ENCODE measurements at places on chromosomes 12 and 14.

- no peak for DNase-seq
Measured at GRCh38 chr12:8985213-8985754, 4.1 kb upstream of the KLRG1 start.

DNA sequence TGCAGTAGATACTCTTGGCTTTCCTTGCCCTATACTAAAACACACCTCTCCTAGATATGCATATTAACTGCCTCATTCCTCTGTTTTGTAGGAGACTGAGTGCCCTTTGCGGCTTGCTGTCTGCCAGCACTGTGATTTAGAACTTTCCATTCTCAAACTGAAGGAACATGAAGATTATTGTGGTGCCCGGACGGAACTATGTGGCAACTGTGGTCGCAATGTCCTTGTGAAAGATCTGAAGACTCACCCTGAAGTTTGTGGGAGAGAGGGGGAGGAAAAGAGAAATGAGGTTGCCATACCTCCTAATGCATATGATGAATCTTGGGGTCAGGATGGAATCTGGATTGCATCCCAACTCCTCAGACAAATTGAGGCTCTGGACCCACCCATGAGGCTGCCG is 15.4 kb downstream of the TRAFD1 start:
- DNase-seq: no peak

GRCh38 chr12:70555081-70555480 is 82.1 kb downstream of the PTPRB start:
- no peak for DNase-seq

- peak; percentile 71 for DNase-seq
Measured at GRCh38 chr12:52956987-52957386, 8.1 kb downstream of the KRT18 start.

- no peak for DNase-seq
Measured at GRCh38 chr12:15599266-15600037, 189.7 kb downstream of the EPS8 start.

GRCh38 chr12:57250956-57251355 is at the start of gene STAC3:
STAC3 (minus strand) TSS chr12:57251187; CDS start chr12:57249636, 1,551 bp downstream.
- no peak for DNase-seq

DNA sequence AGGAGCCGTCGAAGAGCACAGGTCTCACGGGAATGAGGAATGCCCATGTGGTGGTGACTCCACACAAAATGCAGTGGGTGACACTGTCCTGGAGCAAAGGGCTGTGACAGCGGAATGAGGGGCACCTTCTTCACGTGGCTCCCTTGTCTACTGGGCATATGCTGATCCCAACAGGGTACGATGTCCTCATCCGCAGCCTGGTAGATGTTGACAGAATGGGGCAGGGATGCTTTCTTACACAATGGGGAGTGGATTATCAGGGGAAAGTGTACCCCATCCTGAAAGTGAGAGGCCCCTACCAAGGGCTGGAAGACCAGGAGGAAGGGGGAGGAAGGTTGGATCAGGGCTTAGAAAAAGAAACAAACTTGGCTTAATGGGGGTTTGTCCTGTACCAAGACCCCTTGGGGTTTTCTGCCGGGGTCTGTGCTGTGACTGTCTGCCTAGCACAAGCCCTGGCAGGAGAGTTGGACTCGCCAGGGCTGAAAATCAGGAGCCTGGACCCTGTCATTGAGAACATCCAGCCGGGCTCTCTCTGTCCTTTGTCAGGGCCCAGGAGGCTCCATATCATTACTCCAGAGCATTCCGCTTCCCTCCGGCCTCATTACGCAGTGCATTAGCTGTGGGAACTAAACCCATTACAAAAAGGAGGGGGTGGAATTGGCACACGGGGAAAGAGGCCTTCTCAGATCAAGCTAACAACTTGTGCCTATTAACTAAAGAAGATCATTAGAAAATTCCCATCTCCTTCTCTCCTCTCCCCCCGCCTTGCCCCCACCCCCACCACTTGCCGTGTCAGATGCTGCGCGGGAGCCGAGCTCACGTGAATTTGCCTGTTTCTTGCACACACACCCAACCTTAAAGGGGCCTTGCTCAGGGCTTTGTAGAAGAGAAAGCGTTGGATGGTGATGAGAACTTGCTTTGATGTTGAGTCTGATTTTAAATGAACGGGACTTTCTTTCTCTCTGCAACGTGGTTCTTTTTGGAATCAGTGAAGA is 171.8 kb upstream of the PARP11 start:
- no peak for DNase-seq

DNA sequence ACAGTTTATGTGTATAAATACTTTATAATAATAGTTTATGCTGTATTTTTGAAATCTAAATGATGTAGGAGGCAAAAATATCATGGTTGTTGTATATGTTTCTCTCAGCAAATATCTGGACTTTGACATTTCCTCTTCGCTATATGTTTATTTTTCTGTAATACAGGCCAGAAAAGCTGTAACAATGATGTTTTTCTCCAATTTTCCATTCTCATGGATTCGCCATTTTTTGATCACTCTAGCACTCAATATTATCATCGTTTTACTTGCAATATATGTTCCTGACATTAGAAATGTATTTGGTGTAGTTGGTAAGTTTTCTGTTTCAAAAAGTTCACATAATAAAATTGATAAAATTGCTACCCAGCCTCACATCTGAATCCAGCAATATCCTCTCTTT is 70.6 kb downstream of the SLC38A6 start:
- DNase-seq: no peak

DNA sequence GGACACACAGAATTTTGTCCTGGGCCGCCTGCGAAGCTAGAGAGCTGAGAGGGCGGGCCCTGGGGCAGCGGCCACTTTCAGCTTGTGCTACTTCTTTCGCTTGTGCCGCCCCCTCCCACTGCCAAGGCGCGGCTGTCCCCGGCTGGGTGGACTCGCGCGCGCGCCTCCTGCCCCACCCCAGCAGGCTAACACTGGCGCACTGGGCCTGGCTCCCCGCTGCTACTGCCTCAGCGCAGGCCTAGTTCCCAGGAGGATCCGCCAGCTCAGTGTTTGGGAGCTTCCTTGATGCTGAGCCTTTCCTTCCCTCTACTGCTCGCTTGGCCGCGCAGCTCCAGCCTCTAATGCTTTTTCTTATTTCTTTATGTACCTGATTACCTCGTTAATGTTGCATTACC is 27.4 kb upstream of the METAP2 start:
- DNase-seq: no peak

- DNase-seq: no peak
Measured at GRCh38 chr14:83556746-83557453, 1973.0 kb upstream of the FLRT2 start.

GRCh38 chr12:112961536-112961935 is 16.8 kb upstream of the OAS2 start:
- DNase-seq: no peak

- DNase-seq: no peak
Measured at GRCh38 chr14:31717294-31718085, 156.3 kb downstream of the NUBPL start.

DNA sequence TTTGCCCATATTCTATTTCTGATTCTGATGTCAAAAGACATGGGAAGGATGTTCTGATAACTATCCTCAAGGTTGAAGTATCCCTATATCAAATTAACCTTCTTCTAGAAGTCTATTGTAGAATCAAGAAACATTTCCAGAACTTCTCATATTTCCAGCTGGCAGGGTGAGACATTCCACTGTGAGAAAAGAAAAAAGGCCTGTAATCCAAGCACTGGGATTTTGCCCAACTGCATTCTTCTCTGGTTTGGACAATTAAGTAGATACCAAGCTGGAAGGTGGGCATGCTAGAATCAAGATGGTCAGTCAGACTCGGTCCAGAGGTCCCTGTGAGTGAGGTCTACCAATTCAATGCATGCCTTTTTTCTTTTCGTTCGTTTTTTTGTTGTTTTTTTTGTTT is 60.9 kb downstream of the MAP3K9 start:
- DNase-seq: no peak

GRCh38 chr12:88314706-88315105 is 172.6 kb downstream of the TMTC3 start:
- no peak for DNase-seq

DNA sequence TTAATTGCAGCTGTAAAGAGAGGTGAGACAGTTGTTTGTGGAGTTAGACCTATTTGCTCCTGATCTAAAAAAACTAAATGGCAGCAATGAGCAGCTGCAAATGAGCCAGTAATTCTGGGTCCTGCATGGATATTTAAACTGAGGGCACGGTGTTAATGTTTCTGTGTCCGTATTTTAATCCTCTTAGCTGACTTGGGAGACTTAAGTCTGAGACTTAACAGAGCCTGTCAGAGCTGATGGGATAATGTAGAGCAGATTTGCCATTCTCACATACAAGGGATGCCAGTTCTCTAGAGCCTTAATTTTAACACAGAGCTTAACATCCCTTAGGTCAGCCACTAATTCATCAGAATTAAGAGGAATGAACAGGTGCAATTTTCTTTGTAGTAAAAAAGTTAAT is 178.6 kb upstream of the PDE3A start:
- DNase-seq: peak; percentile 55

Measured in WERI-Rb-1 (cell line).